ENCODE measurements at places on chromosomes 16 and 17.

DNA sequence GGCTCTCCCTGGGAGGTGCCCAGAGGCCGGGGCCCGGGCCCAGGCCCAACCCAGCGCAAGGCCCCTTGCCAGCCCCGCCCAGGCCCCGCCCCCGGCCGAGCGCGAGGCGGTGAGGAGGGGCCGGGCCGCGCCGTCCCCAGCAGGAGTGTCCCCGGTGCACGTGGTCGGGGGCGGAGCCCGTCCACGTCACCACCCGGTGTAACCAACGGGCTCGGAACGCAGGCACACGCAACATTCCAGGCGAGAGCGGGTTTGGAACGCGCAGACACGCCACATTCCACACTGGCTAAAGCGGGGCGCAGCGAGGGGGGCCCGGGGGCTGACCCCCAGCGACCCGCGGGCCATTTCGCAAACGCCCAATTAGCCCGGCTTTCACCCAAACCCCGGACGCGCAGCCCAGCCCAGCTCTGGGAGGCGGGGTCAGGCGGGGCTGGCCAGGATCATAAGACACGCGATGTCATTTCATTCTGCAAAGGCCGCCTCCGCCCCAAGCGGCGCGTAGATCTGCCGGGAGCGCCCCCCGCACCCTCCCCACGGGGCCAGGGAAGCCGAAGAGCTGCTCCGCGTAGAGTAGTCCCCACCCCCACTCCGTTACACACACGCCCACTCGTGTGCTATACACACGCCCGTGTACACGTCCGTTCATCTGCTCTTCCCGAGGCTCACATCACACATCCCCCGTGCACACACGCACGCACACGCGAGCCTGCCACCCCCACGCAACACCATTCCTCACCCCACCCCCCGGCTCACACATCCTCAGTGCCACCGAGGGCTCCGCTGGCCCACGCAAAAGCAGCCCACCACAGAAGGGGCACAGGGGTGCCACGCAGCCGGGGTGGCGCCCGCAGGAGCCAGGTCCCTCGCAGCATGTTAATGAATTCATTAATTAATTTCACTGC lies 1.0 kb downstream of the MNT start:
- DNase-seq: peak; percentile 83

DNA sequence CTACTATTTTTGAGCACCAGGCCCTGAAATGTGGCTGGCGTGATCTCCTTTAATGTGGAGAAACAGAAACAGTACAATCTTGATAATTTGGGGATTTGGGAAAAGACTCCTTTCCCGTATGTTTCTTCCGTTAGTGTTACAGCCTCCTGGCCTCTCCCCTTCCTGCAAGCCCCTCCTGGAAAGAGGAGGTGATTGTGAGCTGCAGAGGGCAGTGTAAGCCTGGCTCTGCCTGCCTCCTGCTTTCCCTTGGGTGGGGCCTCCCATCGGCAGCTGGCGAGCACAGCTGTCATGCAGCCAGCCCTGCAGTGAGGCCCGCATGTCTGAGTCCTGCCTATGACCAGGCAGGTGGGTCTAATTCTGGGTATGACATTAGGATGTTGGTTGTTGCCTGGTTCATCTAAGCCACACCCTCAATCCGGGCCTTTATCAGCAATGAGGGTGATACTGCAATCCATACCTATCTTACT lies 48.7 kb upstream of the WSB1 start:
- peak; percentile 66 for DNase-seq

- no peak for DNase-seq
Measured at GRCh38 chr17:50946223-50946890, 80.2 kb upstream of the TOB1 start.

DNA sequence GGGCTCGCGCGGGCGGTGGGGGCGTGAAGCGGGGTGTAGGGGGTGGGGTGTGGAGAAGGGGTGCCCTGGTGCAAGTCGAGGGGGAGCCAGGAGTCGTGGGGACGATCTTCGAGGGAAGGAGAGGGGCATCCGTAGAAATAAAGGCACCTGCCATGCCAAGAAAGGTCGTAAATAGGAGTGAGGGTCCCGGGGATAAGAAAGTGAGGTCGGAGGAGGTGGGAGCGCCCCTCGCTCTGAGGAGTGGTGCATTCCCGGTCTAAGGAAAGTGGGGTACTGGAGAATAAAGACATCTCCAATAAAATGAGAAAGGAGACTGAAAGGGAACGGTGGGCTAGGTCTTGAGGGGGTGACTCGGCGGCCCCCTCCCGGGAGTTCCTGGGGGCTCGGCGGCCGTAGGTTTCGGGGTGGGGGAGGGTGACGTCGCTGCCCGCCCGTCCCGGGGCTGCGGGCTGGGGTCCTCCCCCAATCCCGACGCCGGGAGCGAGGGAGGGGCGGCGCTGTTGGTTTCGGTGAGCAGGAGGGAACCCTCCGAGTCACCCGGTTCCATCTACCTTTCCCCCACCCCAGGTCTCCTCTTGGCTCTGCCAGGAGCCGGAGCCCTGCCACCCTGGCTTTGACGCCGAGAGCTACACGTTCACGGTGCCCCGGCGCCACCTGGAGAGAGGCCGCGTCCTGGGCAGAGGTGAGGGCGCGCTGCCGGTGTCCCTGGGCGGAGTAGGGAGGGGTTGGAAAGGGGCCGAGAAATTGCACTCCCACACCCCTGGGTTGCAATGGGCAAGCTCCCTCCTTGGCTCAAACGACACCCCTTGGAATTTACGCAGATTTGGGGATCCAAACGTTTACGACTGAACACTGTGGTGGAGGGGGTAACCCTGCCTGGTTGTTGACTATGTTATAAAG lies 888 bp downstream of the CDH1 start:
- no peak for DNase-seq

GRCh38 chr17:752620-753219 lies 656 bp upstream of the GEMIN4 start:
- no peak for DNase-seq

DNA sequence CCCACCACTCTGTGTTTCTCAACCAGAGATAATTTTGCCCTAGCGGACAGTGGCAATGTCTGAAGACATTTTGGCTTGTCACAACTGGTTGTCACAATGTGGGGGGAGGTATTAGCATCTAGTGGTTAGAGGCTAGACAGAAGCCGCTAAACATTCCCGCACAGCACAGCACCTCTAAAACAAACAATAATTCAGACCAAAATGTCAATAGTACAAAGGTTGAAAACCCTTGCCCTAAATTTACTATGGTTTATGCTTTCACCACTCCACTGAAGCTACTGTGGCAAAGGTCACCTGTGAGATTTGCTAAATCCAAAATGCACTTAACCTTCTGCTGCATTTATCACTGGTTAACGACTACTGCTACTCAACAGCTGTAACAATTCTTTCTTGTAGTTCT lies 14.1 kb downstream of the NUP88 start:
- no peak for DNase-seq

GRCh38 chr17:2940352-2940751 lies 123.1 kb downstream of the OR1D5 start:
- DNase-seq: peak; percentile 53

DNA sequence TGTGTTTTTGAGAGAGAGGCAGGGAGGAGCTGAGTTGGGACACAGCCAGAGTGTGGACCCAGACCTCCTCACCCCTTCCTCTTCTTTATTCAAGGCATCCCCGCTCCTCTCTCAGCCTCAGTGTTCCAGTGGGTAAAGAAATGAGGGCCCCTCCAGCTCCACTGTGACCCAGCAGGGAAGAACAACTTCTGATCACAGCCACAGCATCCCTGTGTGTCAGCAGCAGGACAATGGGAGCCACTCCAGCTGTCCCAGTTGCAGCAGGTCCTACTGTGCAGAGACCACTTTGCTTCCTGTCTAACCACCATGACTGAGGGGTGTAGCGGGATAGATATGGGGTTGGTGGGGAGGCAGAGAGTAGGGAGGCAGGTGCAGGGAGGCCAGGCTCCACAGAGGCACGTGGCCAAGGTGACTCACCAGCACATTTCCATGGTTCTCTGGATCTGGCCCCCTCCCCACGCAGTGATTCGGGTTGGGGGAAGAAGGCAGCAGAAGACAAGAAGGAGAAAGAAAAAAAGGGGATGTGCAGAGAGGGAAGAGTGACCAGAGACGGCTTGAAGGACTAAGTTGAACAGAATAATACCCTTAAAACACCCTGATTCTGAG lies 24.5 kb downstream of the PIK3R5 start:
- no peak for DNase-seq

- no peak for DNase-seq
Measured at GRCh38 chr16:22250522-22250921, 44.4 kb downstream of the EEF2K start.

DNA sequence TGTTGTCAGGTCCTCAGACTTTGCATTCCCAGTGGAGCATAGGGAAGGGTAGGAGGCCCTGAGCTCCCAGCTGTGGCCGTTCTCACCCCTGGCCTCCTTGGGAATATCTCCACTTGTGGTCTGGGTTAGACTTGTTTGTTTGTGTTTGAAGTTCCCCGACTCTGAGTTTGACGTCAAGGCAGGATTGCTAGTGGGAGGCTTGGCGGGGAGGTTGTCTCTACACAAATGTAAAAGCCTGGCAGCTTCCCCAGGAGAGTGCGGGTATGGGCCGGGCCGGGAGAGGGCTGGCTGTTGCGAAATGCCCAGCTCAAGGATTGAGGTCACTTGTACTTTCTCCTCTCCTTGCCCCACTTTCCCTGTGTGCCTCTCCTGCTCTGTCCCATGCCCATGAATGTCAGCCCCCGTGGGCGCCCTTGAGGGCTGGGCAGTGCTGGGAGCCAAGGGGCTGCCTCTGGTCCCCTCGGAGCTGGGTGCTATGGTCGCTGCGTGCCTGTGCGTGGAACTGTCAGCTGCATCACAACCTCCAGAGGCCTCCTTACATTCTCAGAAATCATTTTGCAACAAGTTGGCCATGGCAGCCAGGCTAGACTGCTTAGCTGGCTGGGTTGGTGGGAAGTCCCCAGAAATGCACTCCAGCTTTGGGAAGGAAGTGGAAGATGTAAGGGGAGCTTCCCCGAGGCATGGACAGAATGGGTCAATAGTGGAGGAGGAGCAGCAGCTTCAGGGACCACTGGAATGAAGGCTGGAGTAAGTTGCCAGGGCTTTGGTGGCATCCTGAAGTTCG lies 84.3 kb downstream of the KSR1 start:
- DNase-seq: peak; percentile 40

- DNase-seq: no peak
Measured at GRCh38 chr17:78995022-78995760, 14.4 kb downstream of the CANT1 start.

- no peak for DNase-seq
Measured at GRCh38 chr16:85595812-85596502, 17.2 kb upstream of the GSE1 start.

- peak; percentile 31 for DNase-seq
Measured at GRCh38 chr17:2337544-2338314, 428 bp downstream of the SGSM2 start.

DNA sequence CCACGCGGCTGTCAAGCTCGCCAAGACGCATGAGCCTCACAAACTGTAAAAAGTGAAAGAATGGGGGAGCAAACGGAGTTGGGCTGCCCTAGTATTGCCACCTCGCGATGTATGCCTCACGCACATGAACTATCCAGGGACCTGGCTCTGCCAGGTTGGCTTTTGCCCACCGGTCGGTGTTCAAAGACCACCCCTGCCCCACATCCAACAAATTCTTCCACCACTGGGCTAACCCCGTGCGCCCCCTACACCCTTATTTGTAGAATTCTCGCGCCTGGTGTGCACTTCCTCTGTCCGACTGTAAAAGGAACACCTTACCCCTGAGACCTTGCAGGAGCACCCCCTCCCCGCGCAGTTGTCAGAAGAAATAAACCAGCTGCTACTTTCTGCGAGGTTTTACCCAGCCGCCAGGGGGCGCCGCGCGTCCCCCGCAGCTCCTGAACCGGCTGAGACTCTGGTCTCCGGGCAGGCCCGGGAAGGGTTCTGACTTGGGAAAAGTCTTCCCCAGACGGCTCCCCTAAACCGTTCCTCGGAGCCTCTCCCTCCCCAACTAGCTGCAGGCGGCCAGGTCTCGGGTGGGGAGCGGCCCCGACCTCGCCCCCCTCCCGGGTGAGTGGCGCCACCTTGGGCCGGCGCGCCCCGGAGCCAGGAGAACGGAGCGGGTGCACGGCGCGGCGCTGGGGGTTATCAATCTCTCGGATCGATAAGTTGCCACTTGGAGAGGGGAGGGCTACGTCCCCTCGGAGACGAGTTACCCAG lies 1.7 kb upstream of the ZNF423 start:
- DNase-seq: peak; percentile 41

- DNase-seq: peak; percentile 16
Measured at GRCh38 chr16:74521691-74522090, 85.2 kb downstream of the GLG1 start.

DNA sequence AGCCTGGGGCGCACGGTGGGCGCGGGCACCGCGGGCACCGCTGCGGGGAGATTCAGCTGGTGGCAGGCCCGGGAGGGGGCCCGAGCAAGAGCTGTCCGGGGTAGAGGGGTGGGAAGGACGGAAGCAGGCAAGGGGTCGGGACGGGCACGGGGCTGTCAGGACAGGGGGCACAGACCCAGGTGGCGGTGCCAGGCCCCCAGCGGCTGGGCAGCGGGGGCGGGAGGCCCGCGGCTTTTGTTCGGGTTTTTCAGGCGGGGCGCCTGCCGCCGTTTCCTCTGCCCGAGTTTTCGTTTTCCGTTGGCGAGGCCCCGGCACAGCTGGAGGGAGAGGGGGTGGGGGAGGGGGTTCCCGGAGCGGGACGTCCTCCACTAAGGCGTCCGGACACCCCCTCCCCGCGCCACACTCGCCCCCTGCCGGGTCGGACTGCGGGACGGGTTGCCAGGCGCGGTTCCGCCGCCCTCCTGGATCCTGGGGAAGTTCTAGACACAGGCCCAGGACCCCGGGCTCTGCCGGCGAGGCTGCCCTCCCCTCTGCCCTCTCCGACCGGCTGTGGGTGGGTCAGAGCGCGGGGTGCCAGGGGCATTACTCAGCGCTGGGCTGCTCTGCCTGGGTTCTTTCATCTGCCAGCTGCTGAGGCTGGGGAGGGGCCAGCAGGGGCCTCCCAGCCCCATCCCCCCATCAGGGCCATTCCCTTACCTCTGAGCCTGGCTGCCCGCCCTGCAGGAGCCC lies 543 bp downstream of the ARHGAP23 start:
- DNase-seq: peak; percentile 87

DNA sequence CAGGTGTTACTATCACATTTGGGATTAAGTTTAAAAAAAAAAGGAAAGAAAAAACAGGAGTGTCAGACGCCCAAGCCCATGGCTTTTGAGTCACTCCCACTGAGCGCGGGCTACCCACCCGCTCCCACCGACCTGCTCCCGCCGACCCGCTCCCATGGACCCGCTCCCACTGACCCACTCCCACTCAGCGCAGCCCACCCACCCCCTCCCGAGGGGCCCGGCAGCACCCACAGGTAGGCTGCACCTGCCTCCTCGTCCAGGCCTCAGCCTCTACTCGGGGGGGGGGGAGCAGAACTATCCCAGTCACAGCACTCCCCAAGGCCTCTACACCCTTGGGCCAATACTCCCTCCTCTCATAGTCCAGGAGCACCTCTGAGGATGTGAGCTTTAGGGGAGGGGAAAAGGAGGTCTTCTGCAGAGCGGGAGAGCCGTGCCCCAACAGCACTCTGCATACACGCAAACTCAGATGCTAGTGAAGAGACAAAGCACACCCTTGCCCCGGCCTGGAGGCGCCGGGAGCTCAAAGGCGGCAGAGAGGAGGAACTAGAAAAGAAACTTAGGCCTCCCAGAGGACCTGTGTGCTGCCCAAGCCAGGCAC lies 2.9 kb downstream of the CLUH start:
- no peak for DNase-seq

- DNase-seq: no peak
Measured at GRCh38 chr17:63436523-63437110, 9.5 kb downstream of the CYB561 start.
